ENCODE measurements at places on chromosomes 11 and 22.

- DNase-seq, result no peak
Measured at GRCh38 chr11:118778898-118779297, 12.1 kb downstream of the DDX6 start.

DNA sequence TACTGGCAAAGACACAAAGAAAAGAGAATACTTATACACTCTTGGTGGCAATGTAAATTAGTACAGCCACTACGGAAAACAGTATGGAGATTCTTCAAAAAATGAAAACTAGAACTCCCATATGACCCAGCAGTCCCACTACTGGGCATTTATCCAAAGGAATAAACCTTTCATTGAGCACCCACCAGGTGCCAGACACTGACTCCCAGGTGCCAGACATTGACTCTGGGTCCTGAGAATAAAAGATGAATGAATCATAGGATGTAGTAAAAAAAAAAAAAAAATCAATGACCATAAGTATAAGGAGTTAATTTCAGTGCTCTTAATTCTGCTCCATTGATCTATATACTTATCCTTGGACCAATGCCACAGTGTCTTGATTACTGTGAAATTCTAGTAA is 28.2 kb downstream of the HEPHL1 start:
- DNase-seq, result no peak

DNA sequence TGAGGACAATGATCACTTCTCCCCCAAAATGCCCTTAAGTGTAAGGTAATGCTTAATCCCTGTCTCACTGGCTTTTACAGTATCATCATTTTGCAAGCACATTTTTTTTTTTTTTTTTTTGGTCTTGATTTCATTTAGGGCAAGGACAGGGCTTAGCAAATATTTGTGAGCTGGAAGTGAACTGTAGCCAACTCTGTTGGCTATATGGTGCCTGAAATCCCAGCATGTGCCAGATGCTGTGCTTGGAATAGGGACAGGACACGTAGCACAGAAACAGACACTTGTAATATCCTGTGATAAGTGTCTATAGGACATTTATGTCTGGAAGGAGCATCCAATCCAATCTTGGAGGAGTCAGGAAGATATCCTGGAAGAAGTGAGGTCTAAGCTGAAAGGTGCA is 198.3 kb downstream of the NAV2 start:
- DNase-seq, result no peak

- no peak for DNase-seq
Measured at GRCh38 chr11:30938810-30939209, 352.7 kb upstream of the MPPED2 start.

DNA sequence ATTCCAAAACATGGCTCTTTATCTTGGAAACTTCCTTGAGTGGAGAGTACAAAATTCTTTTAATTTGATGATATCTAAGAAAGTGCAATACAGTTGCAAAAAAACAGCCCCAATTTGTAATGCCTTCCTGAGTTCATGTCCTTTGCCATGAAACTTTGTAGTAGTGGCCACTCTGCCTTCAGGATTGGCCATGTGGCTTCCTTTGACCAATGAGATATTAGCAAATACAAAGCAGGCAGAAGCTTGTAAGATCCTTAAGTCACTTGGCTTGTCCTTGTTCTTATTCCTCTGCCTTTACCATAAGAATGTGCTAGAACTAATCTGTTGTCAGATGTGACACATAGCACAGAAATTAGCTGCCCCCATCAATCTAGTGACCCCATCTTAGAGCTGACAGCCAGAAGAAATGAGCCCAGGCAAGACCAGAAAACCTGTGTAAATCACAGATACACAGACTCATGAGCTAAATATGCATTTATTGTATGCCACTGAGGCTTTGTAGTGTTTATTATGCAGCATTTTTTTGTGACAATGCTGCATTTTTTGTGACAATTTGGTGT is 29.8 kb upstream of the BLID start:
- no peak for DNase-seq

- DNase-seq, result no peak
Measured at GRCh38 chr11:23398052-23398451, 537.8 kb upstream of the CCDC179 start.

DNA sequence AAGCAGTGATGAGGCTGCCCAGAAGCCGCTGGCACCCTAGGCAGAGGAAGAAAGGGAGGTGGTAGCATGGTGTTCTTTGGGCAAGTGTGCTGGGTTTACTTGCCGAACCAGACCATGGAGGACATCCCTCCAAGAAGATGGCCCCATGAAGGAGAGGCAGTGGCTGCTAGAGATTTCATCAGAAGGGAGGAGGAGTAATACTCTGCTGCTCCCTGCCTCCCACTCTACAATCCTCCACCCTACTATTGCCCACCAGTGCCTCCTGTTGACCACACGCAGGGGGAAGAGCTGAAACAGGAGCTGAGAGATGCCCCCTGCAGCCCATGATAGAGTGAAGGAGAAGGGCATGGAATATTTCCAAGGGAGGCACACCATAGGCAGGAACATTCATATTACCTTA is 51.0 kb upstream of the PRSS23 start:
- no peak for DNase-seq

DNA sequence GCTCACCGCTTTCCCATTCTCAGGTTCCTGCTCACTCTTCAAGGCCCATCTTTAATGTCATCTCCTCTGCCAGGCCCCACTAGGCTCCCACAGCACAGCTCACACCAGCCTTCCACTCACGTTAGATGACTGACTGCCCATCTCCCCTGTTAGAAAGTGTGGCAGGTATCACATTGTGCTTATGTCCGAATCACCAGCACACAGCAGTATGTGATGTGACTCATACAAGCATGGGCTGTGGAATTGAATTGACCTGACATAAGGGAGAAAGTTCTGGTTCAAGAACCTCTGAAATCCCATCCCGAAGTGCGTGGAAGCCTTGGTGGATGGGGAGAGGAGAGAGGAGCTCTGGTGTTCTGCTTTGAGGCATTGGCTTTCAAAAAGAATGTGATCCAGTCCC is 6.5 kb downstream of the VSTM5 start:
- no peak for DNase-seq

DNA sequence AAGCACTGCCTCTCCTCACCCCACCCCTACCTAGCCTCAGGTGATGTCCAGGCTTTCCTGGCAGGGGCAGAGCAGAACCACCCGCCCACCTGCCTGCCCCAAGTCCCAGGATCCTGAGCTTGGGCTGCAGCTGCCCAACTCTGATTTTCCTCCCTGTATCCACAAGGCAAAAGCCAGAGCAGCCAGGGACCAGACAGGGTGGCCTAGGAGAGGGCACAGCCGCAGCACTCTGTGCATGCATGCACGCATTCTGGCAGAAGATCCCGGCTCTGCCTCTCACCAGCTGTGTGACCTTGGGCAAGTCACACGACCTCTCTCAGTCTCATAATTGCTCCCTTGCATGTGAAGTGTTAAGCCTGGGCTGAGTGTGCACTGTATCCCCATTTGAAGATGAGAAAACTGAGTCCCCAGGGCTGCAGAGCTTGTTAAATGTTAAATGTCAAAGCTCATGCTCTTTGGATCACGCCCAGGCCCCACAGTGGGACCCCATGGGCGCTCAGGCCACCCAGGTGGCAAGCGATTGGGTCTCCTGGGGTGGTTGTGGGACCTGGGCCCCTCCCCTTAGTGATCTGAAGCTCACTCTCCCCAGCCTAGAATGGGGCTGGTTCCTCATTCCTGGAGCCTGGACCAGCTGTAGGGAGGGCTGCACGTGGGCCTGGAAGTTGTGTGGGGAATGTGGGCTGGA is 2.8 kb upstream of the CARNS1 start:
- DNase-seq, result no peak

GRCh38 chr11:70111269-70112016 is 33.3 kb downstream of the ANO1 start:
- DNase-seq, result no peak

GRCh38 chr11:101008961-101009689 is 120.5 kb downstream of the PGR start:
- DNase-seq, result no peak

DNA sequence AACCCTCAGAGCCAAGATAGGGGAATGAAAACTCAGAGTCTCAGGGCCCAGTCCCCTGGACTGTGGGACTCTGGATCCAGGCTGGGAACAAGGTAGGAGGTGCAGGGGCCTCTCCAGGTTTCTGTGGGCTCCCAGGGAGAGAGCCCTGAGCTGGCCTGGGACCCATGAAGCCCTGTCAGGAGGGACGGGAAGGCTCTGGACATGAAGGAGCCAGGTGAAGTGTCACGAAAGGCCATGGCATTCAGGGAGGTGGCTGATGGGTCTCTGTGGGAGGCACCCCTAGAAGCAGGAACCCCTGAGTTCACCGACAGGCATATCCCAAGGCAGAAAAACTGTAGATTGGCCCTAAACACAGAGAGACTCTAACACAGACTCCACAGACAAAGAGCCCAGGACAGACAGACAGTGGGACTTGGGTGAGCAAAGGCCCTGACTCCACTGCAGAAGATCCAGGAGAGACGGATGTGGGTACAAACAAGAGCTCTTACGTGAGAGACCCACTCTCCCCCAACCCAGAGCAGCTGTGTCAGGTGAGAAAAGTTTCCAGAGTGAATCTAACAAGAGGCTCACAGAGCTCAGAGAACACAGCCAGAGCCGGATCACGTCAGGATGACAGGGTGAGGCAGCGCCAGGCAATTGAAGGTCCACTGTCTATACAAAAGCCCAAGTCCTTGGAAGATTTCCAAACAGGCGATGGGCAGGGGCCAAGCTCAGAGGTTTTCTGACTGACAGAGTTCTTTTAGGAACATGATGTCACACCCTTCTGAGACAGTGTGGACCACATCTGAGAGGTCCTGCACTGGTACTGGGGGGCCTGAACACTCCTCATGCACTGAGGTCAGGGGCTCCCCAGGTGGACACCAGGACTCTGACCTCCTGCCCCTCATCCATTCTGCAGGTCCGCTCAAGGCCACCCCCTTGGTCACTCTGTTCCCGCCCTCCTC is 27.4 kb downstream of the IGLL5 start:
- no peak for DNase-seq
